ENCODE measurements at places on chromosomes 2 and 18. TPM values are rescaled to one million over a fixed set of nuclear protein-coding genes. Genes with fewer than 3 reads are reported as not detected.

Gene PRKAG3
- not detected for total RNA-seq

DNA sequence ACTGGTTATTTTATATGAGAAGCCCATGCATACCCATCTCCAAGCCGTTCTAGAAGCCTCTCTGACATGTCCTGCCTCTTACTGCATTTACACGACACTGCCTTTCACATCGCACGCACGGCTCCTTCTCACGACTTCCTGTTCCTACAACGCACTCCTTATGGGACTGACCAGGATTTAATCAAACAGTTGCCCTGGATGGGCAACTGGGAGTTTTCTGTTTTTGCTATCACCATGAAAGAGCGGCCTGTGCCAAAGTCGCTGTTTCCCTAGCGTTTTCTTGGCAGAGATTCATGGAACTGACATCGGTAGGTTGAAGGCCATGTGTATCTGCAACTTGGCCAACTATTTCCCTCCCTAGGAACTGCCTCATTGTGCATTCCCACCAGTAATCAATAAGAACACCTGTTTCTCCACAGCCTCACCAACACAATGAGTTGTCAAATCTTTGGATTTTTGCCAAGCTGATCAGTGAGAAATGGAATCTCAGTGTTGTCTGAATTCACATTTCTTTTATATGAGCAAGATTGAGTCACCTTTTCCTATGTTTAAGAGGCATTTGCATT, 97.2 kb upstream of the OTOS start:
- no peak for DNase-seq

- DNase-seq = no peak
These were observed 621 bp downstream of the TXNL1 start for GRCh38 chr18:56637711-56638231.

Gene CEBPZ
- 117 TPM for total RNA-seq

Gene FOXD4L1
- total RNA-seq = 0.14 TPM

DNA sequence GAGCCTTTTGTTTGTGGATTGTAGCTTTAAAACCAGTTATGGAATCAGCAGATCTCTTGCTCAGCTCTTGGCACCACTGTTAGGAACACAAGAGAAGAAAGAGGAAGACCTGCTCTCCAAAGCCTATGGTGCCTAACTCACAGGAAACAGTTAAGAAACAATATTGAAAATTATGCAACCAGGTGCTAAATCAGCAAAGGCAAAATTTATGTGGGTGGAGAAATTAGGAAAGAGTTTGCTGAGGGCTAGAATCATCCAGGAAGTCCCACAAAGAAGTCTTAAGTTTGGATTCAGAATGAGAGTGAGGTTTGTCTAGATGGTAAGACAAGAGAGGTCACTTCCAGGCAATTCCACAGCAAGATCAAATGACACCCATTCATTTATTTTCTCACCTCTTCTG, 49.4 kb downstream of the AOX1 start:
- no peak for DNase-seq

Data from HepG2 (cell line).